Kidney glomerular epithelial cell (primary cell): ENCODE measurements at places on chromosomes 12 and 14.

- DNase-seq, result no peak
Observed at GRCh38 chr12:14643251-14643650, 53.1 kb downstream of the GUCY2C start.

DNA sequence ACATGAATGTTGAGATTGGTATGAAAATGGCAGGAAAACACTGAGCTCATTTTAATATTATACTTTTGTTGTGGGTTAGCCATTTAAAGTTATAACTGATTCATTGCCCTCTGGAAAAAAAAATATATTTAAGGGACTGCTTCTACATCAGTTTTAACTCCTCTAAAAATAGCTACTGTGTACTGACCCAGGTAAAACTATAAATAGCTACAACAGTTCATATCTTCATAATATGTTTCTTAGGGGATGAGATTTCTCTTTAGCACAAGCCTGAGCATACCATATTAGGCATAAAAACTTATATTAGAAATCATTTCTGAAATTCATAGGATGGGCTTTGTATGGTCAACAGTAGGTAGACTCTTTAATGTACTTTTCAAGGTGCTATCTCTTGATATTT lies 81.0 kb downstream of the KTN1 start:
- DNase-seq, result no peak

GRCh38 chr12:24069532-24070395 lies 120.3 kb upstream of the SOX5 start:
- no peak for DNase-seq

DNA sequence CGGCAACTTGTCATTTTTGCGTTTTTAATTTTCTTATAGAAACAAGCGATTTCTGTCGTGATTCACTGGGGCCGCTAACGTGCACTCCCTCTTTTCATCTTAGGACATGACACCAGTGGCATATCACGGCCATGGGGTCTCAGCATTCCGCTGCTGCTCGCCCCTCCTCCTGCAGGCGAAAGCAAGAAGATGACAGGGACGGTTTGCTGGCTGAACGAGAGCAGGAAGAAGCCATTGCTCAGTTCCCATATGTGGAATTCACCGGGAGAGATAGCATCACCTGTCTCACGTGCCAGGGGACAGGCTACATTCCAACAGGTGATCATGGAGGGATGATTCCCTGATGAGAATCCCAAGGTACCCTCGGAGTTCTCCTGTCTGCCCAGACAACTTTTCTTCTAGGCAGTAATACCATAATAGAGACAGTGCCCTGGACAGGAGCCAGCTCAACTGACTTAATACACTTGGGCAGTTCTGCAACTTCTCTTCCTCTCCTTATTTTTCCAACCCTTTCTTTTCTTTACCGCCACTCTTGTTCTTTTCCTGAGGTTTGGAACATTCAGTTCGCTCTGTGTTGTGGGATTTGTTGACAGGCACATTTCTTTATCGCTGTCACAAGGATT lies 821 bp downstream of the TMEM106C start:
- DNase-seq, result no peak

- DNase-seq, result no peak
Observed at GRCh38 chr14:95287176-95287754, 32.4 kb downstream of the CLMN start.

- DNase-seq, result no peak
Observed at GRCh38 chr12:114904254-114905003, 220.5 kb upstream of the TBX3 start.
